NCI-H2171 (cell line): ENCODE measurements at places on chromosomes 5 and 9.
A peak's percentile ranks its signal among the peaks of the same experiment; 100 is the strongest.

DNA sequence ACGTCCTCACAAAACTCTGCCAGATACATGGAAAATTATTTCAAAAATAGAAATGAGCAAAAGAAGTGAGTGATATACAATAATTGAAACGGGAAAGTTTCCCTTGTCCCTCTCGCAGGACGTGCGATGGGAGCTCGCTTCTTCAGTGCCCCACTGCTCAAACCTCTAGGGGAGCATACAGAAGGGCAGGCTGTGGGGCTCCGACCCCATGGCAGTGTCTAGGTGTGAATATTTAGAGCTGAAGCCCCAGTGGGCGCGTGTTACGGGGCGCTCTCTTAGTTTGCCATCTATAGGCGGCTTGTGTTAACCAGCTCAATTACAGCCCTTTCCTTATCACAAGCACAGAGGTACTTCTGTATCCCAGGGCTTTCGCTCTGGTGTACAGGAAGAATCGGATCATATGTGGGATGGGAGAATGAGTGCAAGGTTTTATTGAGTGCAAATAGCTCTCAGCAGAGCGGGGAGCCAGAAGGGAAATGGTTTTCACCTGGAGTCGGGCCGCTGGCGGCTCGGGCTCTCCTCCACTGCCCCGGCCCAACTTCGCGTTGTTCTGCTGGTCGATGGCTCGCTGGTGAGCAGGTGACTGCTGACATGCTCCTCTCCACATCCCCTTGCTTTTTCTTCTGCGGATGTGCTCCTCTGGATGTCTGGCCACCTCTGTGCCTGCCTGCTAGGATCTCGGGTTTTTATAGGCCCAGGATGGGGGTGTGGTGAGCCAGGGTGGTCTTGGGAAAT lies 334.0 kb upstream of the PTPRD start:
- no peak for DNase-seq

- DNase-seq = peak; percentile 46
Measured at GRCh38 chr9:133991964-133992779, at the start of gene VAV2. Gene VAV2, minus strand, starts transcription at chr9:133992324. Its CDS starts 46 bp downstream, at chr9:133992278.

DNA sequence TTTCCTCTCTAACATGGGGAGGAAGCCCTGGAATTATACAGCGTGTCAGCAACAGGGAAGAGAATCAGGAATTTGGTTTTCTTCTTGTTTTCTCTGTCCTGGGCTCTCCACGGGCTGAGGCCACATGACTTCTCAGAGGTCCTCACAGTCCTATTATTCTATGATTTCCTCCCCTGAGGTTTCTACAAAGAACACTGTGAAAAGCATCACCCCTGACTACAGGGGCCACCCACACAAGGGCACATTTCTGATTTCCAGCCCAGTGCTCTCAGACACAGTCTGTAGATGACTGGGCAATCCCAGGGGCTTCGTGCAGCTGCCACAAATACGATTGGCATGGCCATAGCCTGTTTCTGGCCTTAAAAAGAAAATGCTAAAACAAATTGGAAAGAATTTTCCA lies 284.9 kb downstream of the CEMIP2 start:
- no peak for DNase-seq

GRCh38 chr9:129258823-129259301 lies 80.8 kb upstream of the IER5L start:
- DNase-seq = no peak

DNA sequence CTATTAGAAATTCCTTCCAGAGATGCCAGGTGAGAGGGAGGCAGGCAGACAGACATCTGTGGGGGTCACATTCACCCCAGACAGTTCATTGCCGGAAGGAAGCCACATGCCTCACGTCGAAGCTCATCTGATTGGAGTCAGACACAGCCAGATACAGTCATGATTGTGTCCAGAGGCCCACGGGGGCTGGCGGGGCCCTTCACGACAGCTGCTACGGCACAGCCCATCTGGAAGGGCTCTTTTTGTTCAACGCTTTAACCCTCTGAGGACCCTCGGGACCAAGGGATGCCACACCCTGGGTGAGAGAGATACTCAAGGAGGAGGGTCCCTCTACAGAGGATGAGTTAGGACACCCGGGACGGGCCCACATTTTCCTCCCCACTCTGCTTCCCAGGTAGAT lies 31.9 kb upstream of the GABRP start:
- peak; percentile 54 for DNase-seq

GRCh38 chr5:35098214-35098613 lies 50.5 kb upstream of the AGXT2 start:
- no peak for DNase-seq

DNA sequence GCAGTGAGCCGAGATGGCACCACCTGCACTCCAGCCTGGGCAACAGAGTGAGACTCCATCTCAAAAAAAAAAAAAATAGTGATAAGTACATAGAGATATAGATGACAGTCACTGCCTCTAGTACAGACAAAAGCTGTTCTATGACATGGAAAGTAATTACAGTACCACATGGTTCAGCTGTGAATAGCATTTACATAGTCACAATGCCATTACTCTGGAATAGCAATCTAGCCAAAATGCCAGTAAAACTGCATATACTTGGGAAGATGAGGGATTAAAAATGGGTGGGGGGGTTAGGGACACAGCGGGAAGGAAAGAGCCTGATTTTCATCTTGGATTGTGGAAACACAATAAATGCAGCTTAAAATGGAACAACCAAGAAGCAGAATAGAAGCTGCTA lies 39.4 kb upstream of the CNOT6 start:
- no peak for DNase-seq

DNA sequence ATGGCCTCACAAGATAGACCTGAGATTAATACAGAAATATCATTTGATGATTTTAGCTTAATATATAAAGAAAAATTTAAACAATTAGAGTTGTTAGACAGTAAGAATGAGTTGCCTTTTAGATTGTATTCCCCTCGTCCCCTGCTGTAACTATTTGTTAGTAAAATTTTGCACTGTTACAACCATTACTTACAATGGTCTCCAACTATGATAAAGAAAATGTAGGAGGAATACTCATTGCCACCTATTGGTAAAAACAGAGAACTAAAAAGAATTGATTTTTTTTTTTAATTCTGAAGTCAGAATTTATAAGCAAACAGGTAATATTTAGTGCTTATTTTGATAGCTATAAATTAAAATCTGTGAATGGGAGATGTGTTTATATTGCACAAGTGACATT lies 937.6 kb downstream of the TLE4 start:
- DNase-seq = no peak

DNA sequence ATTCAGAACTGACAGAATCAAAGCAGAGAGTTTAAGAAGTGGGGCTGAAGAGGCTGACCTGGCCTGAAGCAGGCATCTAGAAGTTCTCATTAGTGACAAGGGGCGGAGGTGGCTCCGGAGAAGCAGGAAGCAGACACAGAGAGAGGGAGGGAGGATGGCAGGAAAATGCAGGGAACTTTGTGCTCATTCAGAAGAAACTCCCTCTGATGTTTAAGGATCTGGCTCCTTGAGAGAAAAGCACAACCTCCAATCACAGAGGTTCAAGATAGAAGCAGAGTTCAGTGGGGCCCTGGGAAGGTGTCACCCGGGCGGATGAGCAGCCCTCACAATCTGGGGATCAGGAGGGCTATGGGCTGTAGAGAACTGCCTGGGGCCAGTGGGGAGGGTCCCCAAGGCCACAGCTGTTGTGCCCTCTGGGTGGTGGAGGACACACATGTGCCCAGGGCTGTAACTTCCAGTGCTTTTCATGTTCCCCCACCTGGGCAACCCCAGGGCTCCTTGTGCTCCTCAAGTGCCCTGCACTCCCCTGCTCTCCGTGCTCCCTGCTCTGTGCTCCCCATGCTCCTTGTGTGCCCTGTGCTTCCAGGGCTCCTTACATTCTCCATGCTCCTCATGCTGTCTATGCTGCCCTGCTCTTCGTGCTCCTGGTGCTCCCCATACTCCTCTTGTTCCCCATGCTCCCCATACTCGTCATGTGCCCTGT lies 51.4 kb downstream of the TRIP13 start:
- DNase-seq = no peak

DNA sequence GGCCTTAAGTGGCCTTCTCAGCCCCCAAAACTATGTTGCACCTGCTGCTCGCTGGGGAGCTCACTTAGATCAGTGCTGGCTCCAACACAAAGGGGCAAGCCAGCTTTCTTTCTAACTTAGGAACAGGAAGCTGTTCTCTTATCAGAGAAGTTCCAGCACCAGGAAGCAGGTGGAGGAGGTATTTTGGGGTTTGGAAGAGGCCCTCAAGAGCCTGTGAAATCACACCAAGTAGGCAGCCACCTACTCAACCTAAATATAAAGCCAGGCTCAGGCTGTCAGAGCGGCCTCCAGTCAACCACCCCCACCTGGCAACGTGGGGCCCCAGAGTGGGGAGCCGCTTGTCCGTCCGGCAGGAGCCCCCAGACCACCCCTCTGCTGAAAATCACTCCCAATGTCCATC lies 152.8 kb downstream of the OLFM1 start:
- DNase-seq = no peak

- DNase-seq = no peak
Measured at GRCh38 chr5:3858524-3858923, 262.9 kb downstream of the IRX1 start.

GRCh38 chr5:17663182-17663581 lies 28.9 kb downstream of the TAF11L14 start:
- peak; percentile 6 for DNase-seq

- no peak for DNase-seq
Measured at GRCh38 chr5:73617510-73618279, 8.3 kb upstream of the ARHGEF28 start.

DNA sequence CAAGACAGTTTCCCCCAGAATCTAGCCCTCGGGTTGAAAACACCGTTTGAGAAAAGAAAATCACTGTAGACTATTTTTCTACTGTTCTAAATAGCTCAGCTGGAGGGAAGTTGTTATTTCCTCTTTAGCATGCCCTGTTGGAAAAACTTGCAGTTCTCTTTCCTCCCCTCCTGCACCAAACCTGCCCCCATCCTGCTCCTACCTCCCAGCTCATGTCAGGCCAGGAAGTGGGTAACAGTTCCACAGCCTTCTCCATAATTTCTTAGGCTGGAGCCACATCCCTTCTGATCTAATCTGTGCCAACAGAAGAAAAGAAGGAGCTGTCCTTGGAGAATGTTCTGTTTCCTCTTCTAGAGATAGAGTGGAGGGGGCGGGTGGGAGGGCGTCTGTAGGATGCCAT lies 437.7 kb downstream of the SPOCK1 start:
- DNase-seq = no peak

DNA sequence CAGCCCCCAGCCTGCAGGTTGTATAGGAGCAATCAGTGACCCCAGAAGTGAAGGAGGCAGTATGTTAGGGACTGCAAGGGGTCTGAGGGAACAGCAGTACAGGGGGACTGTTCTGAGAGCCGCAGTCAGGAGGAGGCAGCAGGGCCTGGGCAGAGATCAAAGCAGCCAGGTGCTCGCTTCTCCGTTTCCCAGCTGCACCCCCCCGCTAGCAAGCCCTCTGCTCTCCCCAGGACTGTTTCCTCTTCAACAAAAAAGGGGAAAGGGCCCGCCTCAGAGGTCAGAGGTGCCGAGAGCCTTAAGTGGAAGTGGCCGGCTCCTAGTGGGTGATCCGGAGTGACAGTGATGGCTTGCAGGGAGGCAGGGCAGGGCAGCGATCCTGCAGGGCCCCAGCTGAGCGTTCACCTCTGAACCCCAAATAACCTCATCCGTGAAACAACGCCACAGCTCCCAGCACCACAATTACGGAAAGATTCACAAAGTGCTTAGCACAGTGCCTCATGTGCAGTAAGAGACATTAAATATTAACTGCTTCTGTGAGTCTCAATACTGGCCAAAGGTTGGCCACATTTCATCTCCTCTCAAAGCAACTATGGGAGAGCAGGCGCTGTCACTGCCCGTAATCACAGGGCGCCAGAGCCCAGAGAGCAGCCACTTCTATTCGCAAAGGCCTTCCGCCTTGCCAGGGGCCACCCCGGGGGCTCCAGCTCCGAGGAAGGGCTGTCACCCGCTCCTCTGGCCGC lies 8.0 kb downstream of the CLPTM1L start:
- DNase-seq = no peak

DNA sequence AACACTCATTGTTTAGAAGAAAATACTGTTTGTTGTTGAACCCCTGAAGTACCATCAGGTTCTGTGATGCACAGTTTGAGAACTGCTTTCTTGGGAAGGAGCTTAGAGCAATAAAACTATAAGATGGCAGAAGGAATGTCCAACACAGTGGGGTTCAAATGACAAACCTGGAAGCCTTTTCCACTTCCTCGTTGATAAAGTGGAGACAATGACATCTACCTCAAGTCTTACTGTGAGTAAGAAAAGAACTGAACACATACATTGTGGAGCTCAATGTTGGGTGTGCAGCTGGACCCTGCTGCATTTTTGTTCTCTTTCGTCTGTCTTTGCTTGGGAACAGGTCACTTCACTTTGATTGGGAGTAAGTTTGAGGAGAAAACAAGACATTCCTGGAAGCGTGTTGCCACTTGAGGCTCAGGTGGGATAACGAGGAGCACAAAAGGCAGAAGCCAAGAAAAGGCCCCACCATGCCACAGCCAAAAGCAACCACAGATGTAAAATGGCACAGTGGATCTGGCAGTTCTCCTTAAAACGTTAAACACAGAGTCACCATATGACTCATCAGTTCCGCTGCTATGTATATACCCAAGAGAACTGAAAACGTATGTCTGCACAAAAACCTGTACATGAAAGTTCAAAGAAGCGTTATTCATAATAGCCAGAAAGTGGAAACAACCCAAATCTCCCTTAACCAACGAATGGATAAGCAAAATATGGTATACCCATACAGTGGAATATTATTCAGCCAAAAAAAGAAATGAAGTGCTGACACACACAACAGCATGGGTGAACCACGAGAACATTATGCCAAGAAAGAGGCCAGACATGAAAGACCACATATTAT lies 42.9 kb upstream of the SUB1 start:
- no peak for DNase-seq

DNA sequence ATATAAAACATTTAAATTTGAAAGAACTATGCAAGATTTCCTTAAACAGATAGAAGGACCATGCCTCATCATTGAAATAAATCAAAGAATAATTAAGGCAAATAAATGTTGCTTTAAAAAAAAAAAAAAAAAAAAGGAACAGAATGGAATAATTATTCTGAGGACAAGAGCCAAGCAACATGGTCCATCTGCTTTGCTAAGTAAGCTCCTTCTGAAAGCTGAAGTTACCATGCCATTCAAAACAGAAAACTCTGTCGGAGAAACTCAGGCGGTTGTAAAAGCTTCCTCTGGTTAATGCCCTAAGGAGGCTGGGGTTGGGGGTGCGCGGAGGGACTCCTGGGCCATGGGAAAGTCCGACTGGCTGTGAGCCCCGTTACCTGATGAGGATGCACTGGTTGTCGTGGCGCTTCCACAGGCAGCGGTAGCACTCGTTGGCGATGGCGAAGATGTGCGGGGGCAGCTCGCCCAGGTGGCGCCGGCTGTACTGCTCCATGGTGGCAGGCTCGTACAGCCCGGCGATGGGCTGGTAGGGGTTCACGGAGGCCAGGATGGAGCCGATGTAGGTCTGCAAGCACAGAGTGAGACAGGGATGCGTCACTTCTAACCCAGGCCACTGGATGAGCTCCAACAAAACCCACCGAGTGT lies 141.7 kb downstream of the MYO10 start:
- no peak for DNase-seq

GRCh38 chr9:29208670-29209069 lies 1635.4 kb upstream of the C9orf72 start:
- no peak for DNase-seq

- DNase-seq = no peak
Measured at GRCh38 chr5:21642312-21642711, 1210.8 kb downstream of the CDH12 start.

- DNase-seq = no peak
Measured at GRCh38 chr9:72012646-72013045, 47.8 kb downstream of the C9orf57 start.
